ENCODE measurements at places on chromosomes 7 and 10.

- H3K4me1 ChIP-seq: peaks cover 22% of the 10 kb centered on the region
- peak overlapping the region; percentile 84 for H3K4me3 ChIP-seq
- peak; percentile 88 for DNase-seq
- no peaks in the 10 kb centered on the region for H3K27me3 ChIP-seq
- H3K36me3 ChIP-seq: no peaks in the 10 kb centered on the region
- no peak overlapping the region for H3K27ac ChIP-seq
Measured at GRCh38 chr10:3173171-3173878, 743 bp upstream of the PITRM1 start.

DNA sequence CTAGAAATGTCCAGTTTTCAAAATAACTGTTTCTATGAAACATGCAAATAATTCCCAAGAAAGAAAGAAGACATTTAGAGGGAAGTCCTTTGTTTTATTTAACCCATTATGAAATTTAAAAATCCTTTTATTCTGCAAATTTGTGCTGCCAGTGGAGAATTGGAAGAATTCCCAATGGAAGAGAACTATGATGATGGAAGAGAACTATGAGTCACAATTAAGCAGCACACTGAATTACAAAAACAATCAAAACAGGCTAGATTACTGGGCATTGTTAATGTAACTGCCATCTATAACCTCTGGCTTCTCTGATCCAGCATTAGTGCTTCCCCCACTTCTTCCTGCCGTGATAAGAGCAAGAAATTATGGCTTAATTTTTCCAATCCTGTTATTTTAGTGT, 126.2 kb upstream of the FEZF1 start:
- DNase-seq: no peak
- H3K36me3 ChIP-seq: no peaks in the 10 kb centered on the region
- no peaks in the 10 kb centered on the region for H3K4me1 ChIP-seq
- H3K4me3 ChIP-seq: no peak overlapping the region
- no peaks in the 10 kb centered on the region for H3K27me3 ChIP-seq

GRCh38 chr7:52017802-52018679, 701.4 kb upstream of the COBL start:
- H3K36me3 ChIP-seq: no peaks in the 10 kb centered on the region
- no peak overlapping the region for H3K27ac ChIP-seq
- H3K4me3 ChIP-seq: no peak overlapping the region
- no peaks in the 10 kb centered on the region for H3K4me1 ChIP-seq

GRCh38 chr10:86413046-86413728, 46.6 kb upstream of the GRID1 start:
- no peak overlapping the region for H3K27ac ChIP-seq
- H3K27me3 ChIP-seq: no peaks in the 10 kb centered on the region
- H3K4me3 ChIP-seq: no peak overlapping the region
- H3K4me1 ChIP-seq: no peaks in the 10 kb centered on the region

- H3K36me3 ChIP-seq: no peaks in the 10 kb centered on the region
- DNase-seq: no peak
- H3K27ac ChIP-seq: no peak overlapping the region
- no peak overlapping the region for H3K4me3 ChIP-seq
Measured at GRCh38 chr7:105649727-105650381, 68.6 kb upstream of the EFCAB10 start.

All from testis (tissue), 5 donors.